Caki2 (cell line): ENCODE measurements at places on chromosomes 4 and X.
A peak's percentile ranks its signal among the peaks of the same experiment; 100 is the strongest.

DNA sequence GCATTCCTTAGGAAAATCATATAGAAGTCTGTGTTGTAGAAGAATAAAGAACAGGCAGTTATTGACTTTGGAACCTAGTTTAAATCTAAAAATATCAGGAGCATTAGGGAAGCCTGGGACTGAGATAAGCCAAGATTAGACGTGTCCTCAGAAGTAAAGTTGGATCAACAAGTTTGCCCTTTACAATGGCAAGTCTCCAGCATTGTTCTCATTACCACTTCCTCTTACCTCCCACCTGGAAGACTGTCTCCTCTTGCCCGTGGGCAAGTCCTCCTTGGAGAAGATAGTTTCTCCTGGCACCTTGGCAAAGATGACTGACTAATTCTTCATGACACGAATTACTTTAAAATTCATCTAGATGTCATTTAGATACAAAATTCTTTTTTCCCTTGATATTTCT is 37.8 kb downstream of the CNKSR2 start:
- no peak for DNase-seq

GRCh38 chrX:56314334-56314733 is 82.2 kb downstream of the KLF8 start:
- no peak for DNase-seq

GRCh38 chr4:150002561-150002960 is 75.7 kb upstream of the DCLK2 start:
- DNase-seq = no peak

DNA sequence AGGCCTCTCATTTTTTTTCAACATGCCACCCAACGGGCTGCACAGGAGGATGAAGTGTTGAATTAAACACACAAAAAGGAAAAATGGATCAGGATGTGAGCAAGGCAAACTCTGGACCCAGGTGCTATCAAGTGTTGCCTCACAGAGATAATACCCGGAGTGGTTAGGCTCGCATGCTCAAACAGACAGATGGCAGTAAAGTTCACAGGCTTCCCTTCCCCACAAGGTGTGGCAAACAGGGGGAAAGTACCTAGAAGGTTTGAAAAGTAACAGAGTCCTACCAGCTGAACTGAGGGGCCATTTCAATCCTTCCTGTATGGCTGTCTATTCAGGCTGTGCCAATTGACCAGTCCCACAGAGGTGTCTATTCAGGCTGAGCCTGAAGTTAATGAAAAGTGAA is 123.9 kb upstream of the GC start:
- no peak for DNase-seq

DNA sequence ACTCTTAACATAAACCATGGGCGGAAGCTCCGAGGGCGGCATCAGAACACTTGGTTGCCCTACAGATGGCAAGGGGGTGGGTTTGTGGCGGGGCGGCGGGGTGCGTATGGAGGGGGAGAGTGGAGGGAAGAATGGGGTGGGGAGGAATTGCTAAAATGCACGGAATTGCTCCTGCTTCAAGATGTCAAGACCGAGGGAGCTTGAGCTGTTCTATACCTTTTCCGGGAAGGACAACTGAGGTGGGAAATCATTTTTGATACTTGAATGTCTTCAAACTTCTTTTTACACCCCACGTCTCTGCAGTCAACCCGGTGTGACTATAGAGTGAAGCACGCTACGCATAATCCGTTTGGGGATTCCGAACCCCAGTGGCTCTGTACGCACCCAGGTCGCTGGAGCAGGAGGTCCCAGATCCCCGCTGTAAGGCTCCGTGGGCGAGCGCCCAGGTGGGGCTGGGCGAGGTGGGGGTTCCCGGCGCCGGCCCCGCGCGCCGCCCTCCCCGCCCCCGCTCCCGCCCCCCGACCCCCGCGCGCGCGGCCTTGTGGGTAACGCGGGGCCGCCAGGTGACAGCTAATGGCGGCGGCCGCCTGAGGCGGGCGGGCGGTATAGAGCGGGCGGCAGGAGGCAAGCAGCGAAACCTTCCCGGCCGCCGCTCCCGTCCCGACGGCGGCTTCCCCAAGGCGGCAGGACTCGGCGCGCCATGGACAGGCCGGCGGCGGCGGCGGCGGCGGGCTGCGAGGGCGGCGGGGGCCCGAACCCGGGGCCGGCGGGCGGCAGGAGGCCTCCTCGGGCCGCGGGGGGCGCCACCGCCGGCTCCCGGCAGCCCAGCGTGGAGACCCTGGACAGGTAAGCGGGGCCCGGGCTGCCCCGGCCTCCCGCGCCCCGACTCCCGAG is at the start of gene MTMR1:
Gene MTMR1 (plus strand): TSS at position 566 of the 894 bp plus-strand sequence. CDS start 135 bp downstream, at position 701.
- peak; percentile 5 for DNase-seq

GRCh38 chrX:138866643-138867042 is 155.1 kb upstream of the FGF13 start:
- DNase-seq = no peak

DNA sequence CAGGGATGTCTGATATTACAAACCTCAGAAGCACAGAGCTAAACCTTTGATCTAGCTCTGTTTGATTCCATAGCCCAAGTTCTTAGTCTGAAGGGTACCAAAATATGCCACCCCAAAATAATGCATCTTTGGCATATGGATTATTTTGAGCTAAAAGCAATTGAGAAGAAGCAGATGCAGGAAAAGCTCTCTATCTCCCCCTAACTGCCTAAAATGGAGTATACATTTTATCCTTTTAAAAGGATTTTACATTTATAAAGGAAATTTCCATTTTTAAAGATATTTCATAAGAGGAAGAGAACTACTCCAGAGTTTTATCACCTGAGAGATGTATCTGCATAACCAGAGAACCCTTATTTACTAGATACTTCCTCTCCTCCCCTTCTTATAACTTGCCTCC is 158.7 kb downstream of the ZNF674 start:
- no peak for DNase-seq

GRCh38 chr4:5545271-5545670 is 163.1 kb downstream of the EVC2 start:
- DNase-seq = no peak

DNA sequence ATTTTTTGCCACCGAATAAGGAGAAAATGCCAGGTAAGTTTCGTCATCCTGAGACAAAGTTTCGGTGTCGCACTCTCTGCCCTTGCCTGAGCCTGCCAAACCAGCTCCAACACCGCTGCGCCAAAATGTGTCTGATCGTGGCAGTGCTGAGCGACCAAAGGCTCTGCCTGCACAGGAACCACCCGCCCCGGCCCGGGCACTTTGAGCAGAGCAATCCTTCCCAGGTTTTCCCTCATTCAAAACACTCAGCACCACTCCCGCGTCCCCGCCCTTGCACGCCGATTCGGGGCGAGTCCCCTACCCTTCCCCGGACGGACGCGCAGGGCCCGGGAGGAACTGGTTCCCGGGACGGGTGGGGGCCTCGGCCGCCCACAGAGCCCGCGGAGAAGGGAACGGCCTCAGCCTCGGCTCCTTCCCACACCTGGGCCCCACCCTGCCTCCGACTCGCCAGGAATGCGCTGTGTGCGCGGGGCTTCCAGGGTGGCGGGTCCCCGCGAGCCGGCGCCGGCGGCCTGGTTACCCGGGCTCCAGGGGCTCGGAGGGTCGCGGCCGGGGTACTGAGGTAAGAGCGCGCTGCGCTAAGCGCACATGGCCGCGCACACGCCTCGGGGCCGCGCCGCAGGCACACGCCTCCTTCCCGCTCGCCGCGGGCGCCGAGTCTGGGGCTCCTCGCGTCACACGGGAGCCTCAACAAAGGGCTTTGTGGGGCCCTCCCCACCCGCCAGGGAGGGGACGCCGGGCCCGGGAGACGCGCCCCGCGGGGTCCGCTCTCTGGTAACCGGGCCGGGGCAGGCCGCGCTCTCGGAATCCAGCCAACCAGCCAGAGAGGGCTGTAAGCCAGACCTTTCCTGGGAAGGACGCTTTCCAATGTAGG is at the start of gene C4orf36:
Gene C4orf36 (minus strand): TSS at position 661 of the 874 bp plus-strand sequence. CDS start 902 bp downstream, outside the sequence.
- peak; percentile 68 for DNase-seq

DNA sequence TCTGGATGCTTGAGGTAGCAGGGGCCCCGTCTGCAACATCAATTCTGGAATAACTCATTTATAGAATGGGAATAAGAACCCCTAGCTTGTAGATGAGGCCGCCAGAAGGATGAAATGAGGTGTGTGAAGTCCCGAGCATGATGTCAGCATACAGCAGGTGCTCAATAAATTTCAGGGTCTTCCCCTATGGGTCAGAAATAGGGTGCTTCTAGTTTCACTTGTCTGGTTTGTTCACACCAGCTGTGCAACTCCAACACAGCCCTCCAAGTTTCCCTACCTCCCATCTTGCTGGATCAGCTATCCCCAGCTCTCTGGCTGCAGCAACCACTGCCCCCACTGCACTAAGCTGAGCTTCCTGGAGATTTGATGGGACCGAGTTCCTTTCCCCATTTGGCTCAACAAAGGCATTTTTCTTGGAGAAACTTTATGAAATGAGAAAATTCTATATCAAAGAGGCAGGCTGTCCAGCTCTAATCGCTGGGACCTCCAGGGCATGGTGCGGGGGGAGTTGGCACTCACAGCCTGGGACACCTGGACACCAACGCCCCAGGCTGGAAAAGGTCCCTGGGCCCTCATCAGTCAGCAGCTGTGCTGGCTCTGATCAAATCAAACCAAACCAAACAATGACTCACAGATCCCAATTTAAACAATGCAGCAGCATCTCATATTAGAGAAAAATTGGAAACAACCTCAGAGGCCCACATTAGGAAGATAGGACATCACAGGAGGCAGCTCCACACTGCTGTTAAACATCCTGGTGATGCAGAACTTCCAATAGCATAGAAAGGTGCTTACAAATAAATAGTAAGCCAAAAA is 13.3 kb downstream of the SLC2A9 start:
- DNase-seq = no peak

DNA sequence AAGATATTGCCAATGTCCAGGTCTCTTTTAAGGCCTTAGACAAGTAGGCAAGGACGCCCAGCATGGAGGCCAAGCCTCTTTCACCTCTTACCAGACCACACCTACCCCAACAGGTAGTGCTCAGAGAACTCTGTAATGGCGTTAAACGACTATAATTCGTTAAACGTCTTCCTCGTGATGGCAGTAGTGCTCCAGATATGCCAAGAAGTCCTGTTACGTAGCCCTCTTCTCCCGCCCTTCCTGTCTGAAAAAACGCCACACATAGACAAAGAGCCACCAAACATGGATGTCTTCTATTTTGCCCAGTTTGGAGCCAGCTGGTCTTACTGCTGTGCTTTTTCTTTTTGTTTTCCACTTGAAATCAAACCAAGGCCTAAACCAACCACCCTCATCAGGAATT is 190.7 kb downstream of the OR13H1 start:
- no peak for DNase-seq

DNA sequence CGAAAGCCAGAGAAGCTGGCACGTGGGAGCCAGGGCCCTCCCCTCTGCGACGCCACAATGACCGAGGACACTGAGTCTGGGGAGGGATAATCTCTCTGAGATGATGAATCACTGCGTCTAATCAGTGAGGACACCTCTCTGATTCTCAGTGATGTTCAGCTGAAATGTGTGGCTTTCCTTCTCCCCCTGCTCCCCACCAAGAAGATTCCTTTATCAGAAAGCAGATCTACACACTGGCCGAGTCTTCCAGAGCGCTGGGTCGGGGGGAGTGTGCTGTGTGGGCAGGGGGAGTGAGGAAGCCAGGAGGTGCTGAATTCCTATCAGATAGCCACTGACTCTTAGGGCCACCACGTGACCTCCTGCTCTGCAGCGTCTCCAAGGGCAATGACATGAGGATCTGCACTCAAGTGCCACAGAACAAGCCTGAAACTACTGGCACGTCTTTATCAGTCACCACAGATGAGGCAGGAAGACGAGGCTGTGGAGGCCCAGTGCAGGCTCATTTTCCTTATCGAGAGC is 89.2 kb downstream of the GATB start:
- no peak for DNase-seq

DNA sequence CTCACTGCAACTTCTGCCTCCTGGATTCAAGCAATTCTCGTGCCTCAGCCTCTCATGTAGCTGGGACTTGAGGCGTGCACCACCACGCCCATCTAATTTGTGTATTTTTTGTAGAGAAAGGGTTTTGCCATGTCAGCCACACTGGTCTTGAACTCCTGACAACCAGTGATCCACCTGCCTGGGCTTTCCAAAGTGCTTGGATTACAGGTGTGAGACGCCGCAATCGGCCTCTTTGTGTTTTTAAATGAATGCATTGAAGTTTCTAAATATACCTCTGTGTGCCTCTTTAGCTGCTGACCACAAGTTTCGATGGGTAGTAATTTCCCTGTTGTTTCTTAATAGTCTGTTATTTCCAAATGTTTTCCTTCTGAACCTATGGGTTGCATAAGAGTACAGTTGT is 765.3 kb upstream of the GRIA3 start:
- no peak for DNase-seq

DNA sequence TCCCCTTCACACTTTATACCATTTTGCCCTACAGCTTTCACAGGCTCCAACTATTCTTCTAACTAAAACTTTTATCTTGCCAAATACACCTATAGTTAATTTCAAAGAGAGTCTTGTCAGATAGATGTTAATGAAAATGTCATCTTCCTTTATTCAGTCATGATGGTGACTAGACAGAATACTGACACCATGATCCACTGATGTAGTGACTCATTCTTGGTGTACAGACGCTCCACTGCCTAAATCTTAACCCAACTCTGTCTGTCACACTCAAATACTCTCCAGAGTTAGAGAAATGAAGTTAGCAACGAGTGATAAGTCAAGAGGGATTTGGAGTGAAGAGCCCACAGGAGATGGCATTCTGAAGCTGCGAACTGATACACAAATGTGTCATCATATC is 32.1 kb upstream of the HDAC8 start:
- DNase-seq = no peak

GRCh38 chr4:83370640-83370906 is 35.9 kb upstream of the HPSE start:
- DNase-seq = no peak
